ENCODE measurements at places on chromosomes 5 and 9.

DNA sequence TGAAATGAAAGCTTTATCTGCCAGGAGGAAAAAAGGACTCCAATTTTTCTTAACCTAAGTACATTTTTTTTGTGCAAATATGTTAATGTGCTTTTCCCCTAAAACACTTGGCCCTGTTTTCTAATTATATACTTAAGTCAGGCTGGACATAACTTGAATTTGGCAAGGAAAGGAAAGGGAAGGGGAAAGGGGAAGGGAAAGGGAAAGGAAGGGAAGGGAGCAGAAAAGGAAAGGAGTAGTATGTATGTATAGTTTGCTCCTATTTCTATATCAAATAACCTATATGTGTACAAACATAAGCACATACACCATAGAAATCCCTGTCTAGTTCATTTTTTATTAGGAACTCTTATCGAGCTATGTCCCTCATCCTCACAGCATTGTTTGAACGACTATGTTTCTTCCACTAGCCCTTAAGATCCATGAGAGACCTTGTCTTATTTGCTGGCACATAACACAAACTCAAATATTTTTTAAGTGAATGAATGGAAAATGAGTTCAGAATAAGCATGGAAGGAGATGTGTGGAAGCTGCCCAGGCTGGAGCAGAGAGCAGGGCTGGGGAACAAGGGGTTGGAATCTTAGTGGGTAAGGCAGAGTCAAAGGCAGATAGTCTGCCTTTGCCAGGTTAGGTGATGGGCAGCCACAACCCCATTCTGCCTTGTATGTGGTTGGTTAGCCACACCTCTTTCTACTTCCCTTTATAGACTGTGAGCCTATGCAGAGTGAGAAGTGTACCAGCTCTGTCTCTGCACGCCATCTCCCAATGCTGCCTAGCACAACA lies 70.0 kb downstream of the KLHL3 start:
- peak; percentile 21 for DNase-seq

GRCh38 chr5:140214831-140215230 lies 39.8 kb downstream of the CYSTM1 start:
- no peak for DNase-seq

- DNase-seq, result no peak
These were observed 122.4 kb downstream of the TLE4 start for GRCh38 chr9:79694208-79694607.

DNA sequence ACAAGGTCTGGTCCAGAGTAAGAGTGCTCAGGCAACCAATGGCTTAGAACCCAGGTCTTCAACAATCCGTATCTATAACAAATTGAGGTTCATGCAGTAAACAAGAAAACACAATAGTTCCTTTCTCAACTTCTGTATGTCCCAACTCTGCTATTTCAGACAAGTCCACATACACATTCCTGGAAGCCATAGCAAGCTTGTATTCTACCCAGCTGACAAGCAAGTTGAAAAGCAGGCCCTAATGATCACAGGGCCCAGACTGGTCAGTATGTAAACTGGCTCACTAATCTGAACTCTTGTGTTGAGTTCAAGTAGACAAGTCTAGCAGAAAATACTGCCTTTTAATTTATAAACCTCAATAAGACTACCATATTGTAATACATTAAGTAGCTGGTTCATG lies 26.9 kb downstream of the FNIP1 start:
- DNase-seq, result no peak
